ENCODE measurements at places on chromosomes 5 and 9. TPM values are rescaled to one million over a fixed set of nuclear protein-coding genes. Genes with fewer than 3 reads are reported as not detected.

The CAMK4 gene
- 0.10 TPM for total RNA-seq

The PPIP5K2 gene
- 64.9 TPM for total RNA-seq

The EIF4E1B gene
- total RNA-seq, result not detected

The URM1 gene
- 64.7 TPM for total RNA-seq

The P4HA2 gene
- 36.8 TPM for total RNA-seq

The NUTM2F gene
- not detected for total RNA-seq

The HTR1A gene
- total RNA-seq, result not detected

The ZNF454 gene
- not detected for total RNA-seq

The KCNV2 gene
- not detected for total RNA-seq

The CDH9 gene
- not detected for total RNA-seq

The HAPLN1 gene
- total RNA-seq, result not detected

The PRSS3 gene
- not detected for total RNA-seq

The IL5 gene
- total RNA-seq, result not detected

The FCN2 gene
- not detected for total RNA-seq

The RAB24 gene
- total RNA-seq, result 29.1 TPM

The OXCT1 gene
- total RNA-seq, result 27.2 TPM

The F2RL2 gene
- total RNA-seq, result 37.5 TPM

The SPATA9 gene
- 0.42 TPM for total RNA-seq

The GGTA1 gene
- not detected for total RNA-seq

The LCN2 gene
- total RNA-seq, result not detected

The KLF4 gene
- total RNA-seq, result 100 TPM

The SNX18 gene
- total RNA-seq, result 12.6 TPM

The RLN1 gene
- not detected for total RNA-seq

The SLC34A3 gene
- total RNA-seq, result not detected

The ZNF366 gene
- not detected for total RNA-seq

The TBC1D9B gene
- 45.1 TPM for total RNA-seq

The MARCHF3 gene
- 4.0 TPM for total RNA-seq

The SCAI gene
- total RNA-seq, result 5.3 TPM

The PCDHA9 gene
- total RNA-seq, result 0.02 TPM

The FAM169A gene
- total RNA-seq, result 15.8 TPM

The GKAP1 gene
- 6.8 TPM for total RNA-seq
